ENCODE measurements at places on chromosomes 6 and 20. TPM values are rescaled to one million over a fixed set of nuclear protein-coding genes. Genes with fewer than 3 reads are reported as not detected.

The MCHR2 gene
- not detected for total RNA-seq

The VAPB gene
- total RNA-seq = 18.7 TPM

DNA sequence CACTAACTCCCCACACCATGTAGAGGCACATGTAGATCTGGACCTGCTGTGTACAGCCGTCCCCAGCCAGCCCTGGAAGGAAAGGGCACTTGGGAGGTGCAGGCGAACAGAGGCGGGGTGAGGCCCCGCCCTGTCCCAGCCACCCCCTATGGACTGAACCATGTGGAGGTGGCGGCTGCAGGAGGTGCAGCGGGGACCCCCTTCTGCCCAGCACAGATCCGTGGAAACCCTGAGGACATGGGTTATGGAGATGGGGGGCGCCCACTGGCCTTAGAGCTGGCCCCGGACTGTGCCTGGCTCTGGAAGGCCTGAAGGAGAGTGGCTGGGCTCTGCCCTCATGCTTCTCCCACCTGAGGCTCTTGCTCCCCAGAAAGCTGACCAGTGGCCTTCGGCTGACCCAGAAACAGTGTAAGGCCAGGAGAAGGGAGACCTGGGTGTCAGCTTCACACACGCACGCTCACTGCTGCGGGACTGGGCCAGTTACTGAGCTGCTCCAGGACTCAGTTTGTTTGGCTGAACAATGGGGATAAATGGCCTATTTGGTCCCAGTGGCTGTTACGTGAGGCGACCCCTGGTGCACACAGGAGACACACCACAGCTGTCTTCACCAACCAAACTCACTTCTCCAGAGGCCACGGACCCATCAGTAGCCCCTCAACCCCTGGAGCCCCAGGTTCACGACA lies 87.2 kb downstream of the GINS1 start:
- no peaks in the 10 kb centered on the region for H3K4me1 ChIP-seq
- H3K27me3 ChIP-seq = no peaks in the 10 kb centered on the region
- no peaks in the 10 kb centered on the region for H3K36me3 ChIP-seq
- H3K27ac ChIP-seq = no peak overlapping the region
- H3K4me3 ChIP-seq = no peak overlapping the region

The TGM3 gene
- total RNA-seq = not detected

DNA sequence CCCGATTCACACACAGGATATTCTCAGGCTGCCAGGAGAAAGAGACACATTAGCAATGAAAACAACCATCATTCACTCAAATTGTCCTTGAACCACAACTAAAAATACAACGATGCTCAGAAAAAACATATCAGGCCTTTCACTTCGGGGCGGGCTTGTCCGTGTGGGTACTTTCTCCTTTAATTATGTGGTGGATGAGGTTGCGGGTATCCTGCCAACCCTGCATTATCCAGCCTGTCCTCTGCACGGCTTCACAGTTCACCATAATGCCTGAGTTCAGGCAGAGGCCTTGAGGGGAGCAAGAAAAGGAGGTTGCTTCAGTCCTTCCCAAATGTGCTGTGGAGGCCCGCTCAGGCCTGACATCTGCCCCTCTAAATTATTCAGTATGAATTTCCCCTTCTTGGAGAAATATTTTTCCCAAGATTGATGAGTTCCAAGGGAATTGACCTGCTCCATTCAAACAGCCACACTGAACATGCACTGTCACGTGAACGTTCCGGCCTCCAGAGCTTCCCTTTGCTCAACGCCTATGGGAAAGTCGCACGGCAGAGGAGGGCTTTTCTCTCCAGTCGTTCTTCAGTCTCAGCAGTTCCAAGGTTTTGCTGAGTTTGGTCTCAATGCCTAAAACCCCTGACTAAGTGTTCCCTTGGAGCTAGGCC lies 70.3 kb downstream of the MYLK4 start:
- no peak overlapping the region for H3K27ac ChIP-seq
- H3K4me3 ChIP-seq = no peak overlapping the region
- no peaks in the 10 kb centered on the region for H3K27me3 ChIP-seq

- H3K27ac ChIP-seq = no peak overlapping the region
- no peaks in the 10 kb centered on the region for H3K36me3 ChIP-seq
- no peaks in the 10 kb centered on the region for H3K27me3 ChIP-seq
- H3K4me1 ChIP-seq = no peaks in the 10 kb centered on the region
- DNase-seq = no peak
- H3K4me3 ChIP-seq = no peak overlapping the region
These were observed 145.7 kb downstream of the BMP5 start for GRCh38 chr6:55729665-55730064.

- H3K27ac ChIP-seq = no peak overlapping the region
- no peaks in the 10 kb centered on the region for H3K27me3 ChIP-seq
- H3K4me3 ChIP-seq = no peak overlapping the region
- no peak for DNase-seq
These were observed 531.8 kb upstream of the JARID2 start for GRCh38 chr6:14713966-14714631.

Data from breast epithelium (tissue), 4 donors.